AML-193 (cell line): ENCODE measurements at places on chromosomes 16 and 17.

DNA sequence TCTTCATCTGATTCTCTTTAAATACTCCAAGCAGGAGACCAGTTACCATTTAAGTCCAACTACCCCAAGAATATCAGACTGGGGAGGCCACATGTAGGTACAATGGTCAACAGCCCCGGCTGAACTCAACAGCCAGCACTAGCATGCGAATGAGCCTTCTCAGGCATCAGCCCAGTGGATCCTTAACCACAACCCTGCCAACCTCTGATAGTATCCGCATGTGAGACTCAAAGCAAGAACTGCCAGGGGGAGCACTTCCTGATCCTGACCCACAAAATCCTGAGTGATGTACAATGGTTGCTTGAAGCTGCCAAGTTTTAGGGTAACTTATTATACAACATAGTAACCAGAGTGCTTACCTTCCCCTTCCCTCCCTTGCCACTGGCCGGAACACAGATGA is 4.0 kb downstream of the PYY start:
- DNase-seq, result no peak

- no peak for DNase-seq
Measured at GRCh38 chr17:53092072-53092471, 730.7 kb upstream of the KIF2B start.

DNA sequence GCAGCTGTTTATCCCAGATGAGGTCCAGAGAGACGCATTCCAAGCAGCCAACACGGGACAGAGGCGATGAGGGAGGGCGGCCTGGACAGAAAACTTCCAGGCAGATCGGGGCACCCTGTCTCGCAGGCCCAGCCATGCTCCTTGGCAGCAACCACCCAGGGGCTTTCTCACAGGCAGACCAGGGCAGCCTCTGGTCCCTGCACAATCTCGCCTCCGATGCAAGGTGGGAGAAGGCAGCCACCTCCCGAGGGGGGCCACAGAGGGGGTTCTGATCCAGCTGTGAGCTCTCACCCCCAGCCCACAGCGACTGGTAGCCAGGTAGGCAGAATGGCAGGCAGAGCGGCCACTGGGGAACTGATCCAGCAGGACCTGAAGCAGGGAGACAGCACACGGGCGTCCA is 48.7 kb downstream of the LMF1 start:
- DNase-seq, result no peak

GRCh38 chr17:50304781-50305404 is 30.6 kb downstream of the TMEM92 start:
- no peak for DNase-seq

DNA sequence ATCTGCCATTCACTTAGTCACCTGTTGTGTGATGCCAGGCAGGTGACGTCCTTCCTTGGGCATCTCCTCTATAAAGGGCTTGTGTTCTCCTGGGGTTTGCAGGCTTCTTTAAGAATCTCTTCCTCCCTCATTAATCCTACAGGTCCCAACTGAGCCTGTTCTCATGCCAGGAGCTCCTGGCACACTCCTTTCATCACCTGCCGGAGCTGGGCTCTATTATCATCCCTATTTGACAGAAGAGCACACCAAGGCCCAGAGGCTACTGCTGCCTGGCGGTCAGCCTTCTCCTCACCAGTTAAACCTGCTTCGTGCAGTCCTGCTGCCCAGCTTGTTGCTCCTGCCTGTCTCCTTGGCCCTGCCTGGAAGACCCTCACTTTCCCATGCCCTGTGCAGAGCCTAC is 51.2 kb downstream of the RAI1 start:
- no peak for DNase-seq

- peak; percentile 59 for DNase-seq
Measured at GRCh38 chr17:79732804-79733691, 2.3 kb downstream of the ENPP7 start.

DNA sequence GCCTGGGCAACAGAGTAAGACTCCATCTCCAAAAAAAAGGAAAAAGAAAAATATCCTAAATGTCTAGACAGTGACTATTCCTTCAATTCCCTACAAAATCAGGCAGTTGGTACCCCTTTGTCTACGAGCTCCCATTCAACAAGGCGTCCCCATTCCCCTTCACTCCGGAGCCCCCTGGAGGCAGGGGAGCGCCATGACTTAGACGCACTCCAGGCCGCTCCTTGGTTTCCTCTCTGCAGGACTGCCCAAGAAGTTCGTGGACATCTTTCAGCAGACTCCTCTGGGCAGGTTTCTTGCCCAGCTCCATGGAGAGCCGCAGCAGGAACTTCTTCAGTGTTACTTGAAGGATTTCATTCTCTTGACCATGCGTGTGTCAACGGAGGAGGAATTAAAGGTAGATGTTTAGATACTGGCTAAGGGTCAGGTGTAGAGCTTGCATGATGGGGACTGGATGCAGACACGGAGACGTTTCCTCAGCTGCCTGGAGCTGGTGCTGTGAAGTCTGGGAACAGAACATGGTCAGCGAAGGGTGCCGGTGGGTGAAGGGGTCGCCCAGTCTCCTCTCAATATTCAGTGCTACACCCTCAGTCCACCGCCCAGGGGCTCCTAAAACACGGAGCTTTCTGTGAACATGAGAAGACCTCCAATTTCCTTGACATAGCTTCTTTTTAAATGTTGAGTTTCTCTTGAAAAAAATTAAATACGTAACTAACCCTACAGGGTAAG is 53.3 kb upstream of the ENDOV start:
- peak; percentile 12 for DNase-seq

DNA sequence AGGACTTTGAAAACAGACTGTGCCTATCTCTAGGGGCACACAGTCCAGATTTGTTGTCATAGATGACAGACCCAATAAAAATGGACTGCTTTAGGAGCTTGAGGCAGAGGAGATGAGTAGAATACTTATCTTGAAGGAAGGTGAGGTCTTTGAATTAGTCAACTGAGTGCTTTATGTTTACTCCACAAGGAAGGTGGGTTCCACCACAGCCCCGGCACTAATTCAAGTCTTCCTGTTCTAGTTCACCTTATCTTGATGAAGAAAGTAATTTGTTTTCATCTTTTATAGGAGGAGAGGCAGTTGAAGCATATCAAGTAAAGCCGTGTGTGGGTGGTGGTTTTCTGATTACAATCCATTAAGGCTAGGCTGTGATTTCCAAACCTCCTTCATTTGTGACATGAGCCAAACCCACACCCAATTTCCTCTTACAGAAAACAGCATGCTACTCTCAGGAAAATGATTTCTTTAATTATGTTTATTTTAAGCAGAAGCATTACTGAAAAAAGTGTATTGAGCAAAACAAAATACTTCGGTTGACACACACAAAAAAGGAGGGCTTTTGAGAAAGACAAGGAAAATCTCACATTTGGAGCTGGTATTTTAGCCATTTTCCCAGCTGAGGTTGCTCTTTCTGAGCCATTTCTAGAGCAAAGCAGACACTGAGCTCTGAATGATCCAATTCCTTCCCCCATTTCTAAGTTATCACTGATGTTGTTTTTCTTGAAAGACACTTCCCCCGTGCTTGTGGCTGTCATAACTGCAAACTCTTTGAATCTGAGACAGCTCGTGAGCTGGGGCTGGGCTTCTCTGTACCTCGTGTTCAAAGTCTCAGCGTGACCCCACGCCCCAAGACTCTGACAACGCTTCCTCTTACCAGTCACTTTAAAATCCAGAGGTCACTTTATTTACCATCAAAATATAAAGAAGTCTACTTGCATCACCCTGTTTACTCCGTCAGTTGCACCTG is 35.4 kb downstream of the CDRT15 start:
- DNase-seq, result no peak

GRCh38 chr16:14423344-14423743 is 206.7 kb downstream of the PARN start:
- no peak for DNase-seq

DNA sequence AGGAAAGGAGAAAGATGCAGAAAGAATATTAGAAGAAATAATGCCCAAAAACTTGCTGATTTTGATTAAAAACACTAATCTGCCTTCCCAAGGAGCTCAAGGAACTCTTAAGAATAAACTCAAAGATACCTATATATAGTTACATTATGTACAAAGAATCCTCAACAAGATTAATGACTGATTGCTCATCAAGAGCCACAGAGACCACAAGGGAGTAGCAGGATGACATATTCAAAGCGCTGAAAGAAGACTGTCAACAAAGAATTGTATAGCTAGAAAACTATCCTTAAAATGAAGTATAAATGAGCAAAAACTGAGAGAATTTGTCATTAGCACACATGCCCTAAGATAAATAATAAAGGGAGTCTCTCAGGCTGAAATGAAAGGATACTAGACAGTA is 6.2 kb downstream of the LPCAT2 start:
- DNase-seq, result no peak

DNA sequence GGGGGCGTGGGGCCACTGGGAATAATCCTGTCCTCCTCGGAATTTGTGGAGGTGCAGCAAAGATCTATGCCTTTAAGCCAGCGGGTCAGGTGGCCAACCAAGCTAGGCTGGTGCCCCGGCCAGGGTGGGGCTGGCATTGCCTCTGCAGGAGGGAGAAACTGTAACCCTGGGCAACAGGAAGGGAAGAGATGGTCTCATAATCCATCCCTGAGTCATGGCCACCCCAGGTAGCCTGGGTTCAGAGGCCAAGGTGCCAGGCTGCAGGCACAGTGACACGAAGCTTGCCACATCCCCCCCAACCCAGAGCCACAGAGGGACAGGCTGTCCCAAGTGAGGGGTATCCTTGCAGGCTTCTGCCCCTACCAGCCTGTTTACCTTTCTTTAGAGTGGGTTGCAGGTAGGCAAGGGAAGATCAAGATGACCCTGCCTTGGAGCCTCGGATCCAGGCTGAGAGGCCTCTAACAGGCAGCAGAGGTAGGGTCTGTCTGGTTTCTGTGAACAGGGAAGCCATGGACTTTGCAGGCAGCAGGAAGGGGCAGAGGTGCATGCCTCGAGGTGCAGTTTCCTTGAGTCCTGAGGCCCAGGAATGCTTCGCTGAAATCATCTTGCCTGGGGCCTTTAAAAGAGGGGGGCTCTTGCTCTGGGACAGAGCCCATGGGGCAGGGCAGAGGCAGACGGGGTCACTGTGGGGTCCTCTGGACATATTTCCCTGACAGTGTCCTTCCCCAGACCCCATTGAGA is 4.0 kb downstream of the LASP1 start:
- no peak for DNase-seq

GRCh38 chr16:57061084-57061905 is 31.1 kb upstream of the CPNE2 start:
- DNase-seq, result peak; percentile 82

GRCh38 chr17:61457226-61457983 is 5.2 kb downstream of the TBX4 start:
- DNase-seq, result no peak

- no peak for DNase-seq
Measured at GRCh38 chr16:85650135-85650843, 37.2 kb downstream of the GSE1 start.

DNA sequence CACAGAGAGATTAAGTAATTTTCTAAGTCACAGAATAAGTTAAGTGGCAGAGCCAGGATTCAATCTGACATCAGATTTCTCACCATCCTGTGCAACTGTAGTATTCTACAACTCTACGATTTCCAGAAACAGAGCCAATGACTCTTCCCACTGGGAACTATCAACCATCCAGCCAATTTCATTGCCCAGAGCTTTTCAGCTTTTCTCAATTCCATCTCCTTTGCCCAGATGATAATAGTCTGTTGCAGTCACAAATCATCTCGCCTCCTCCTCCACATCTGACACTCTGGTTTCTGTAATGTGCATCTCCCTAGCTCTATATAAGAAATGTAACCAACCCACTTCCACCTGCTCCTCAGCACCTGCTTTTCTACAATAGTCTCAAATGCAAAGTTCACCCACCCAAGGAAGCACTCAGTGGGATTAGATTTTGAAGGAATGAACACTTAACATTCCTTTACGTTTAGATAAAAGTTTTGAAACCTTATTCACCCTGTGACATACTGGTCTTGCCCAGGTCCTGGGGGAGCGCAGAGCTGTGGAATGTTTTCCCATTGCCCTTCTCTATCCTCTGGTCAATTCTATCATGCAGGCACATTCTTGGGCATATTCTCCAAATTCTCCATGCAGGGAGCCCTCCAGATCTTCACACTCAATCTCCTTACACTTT is 167.8 kb upstream of the ASIC2 start:
- no peak for DNase-seq

GRCh38 chr16:17692484-17692883 is 221.7 kb upstream of the XYLT1 start:
- no peak for DNase-seq

DNA sequence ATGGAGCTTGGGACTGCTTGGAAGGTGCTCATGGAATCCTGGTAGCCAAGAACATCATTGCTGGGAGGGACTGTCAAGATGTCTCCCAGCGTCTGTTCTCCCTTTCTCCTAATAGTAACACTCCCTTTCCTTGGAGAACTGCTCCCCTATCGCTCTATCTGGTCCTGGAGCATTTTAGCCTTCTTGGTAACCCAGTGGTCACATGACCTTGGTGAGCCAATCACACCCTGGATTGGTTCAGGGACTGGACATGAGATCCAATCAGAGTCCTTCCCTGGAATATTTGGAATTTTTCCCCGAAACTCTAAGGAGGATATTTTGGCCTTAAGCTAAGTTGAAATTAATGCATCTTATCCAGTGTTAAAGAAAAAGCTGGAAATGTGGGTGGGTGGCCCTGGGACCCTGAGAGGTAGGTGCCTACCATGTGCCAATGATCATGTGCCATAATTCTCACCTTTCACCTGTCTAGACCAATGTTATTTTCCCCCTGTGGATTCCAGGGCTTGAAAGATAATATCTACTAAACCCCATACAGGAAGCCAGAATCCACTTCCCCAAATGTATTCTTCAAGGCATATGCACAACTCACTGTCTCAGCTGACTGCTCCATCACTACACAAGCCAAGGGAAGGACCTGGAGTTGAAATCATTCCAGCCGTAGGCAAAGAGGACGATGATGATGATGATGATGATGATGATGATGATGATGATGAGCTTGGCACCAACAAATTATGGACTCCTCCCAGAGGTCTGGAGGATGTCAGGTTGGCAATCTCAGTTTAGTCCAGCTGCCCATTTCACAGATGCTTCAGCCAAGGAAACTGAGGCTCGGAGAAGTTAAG is 193.2 kb downstream of the RAB11FIP4 start:
- DNase-seq, result peak; percentile 1

DNA sequence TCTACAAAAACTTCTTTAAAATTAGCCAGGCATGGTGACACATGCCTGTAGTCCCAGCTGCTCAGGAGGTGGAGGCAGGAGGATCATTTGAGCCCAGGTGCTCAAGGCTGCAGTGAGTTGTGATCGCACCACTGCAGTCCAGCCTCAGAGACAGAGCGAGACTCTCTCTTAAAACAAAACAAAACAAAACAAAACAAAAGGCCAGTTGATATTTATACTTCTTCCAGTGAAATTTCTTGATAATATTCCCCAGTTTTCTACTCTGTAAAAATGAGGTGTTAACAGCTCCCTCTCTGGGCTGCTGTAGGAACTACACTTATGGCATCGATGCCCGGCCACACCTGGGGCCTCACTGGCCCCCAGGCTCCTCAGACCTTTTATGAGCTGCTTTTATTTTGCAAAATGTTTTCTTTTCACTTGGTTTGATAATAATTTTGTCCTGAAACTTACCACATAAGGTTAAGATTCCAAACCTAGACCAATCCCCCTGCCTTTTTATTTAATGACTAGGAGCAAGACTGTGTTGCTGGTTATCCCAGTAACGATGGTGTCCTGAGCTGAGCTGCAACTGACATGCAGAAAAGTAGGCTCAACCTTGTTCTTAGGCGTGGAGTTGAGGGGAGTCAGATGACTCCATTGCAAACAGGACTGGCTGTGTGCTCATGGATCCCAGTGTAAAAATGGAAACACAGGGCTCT is 17.6 kb downstream of the MAPK8IP3 start:
- peak; percentile 18 for DNase-seq

GRCh38 chr17:78268191-78268874 is 36.9 kb downstream of the TMEM235 start:
- no peak for DNase-seq

GRCh38 chr17:21390294-21390693 is 14.1 kb downstream of the KCNJ12 start:
- DNase-seq, result no peak
